ENCODE measurements at places on chromosomes 4 and X. TPM values are rescaled to one million over a fixed set of nuclear protein-coding genes. Genes with fewer than 3 reads are reported as not detected.

- H3K36me3 ChIP-seq = no peaks in the 10 kb centered on the region
- H3K4me1 ChIP-seq = no peaks in the 10 kb centered on the region
- H3K4me3 ChIP-seq = no peak overlapping the region
- H3K27ac ChIP-seq = no peak overlapping the region
These were observed 55.0 kb downstream of the MAGEC1 start for GRCh38 chrX:141958675-141959074.

DNA sequence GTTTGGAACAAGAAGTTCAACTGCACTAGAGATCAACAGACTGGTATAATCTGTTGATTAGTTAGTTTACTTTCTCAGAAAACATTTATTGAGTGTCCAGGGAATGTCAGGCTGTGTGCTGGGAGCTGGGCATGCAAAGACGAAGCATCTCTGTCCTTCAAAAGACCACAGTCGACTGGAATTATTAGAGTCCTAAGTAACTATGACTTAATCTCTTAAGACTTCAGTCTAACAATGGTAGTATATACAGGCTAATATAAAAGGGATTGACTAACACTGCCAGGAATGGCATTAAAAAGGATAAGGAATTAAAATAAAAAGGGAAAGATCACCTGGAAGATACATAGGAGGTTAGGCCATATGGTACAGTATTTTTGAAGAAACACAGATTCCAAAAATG is 128.7 kb downstream of the WDFY3 start:
- no peaks in the 10 kb centered on the region for H3K4me1 ChIP-seq
- DNase-seq = no peak
- no peak overlapping the region for H3K27ac ChIP-seq
- no peaks in the 10 kb centered on the region for H3K36me3 ChIP-seq

DNA sequence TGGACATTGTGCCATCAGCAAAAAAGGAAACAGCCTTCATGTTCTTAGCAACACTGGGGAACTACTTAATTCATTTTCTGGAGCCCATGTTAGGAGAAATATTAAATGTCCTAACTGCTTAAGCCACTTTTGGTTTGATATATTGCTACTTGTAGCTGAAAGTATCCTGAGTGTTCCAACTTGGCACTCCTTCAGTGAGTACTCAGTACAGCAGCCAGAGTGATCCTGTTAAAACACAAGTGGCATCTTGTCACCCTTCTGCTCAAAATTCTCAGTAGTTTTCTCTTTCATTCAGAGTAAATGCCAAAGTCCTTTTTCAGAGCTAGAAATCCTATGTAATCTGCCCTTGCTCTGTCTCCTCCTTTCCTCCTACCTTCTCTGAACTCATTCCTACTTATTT is 522.0 kb downstream of the GRID2 start:
- no peak for DNase-seq
- H3K4me1 ChIP-seq = no peaks in the 10 kb centered on the region
- H3K27ac ChIP-seq = no peak overlapping the region

DNA sequence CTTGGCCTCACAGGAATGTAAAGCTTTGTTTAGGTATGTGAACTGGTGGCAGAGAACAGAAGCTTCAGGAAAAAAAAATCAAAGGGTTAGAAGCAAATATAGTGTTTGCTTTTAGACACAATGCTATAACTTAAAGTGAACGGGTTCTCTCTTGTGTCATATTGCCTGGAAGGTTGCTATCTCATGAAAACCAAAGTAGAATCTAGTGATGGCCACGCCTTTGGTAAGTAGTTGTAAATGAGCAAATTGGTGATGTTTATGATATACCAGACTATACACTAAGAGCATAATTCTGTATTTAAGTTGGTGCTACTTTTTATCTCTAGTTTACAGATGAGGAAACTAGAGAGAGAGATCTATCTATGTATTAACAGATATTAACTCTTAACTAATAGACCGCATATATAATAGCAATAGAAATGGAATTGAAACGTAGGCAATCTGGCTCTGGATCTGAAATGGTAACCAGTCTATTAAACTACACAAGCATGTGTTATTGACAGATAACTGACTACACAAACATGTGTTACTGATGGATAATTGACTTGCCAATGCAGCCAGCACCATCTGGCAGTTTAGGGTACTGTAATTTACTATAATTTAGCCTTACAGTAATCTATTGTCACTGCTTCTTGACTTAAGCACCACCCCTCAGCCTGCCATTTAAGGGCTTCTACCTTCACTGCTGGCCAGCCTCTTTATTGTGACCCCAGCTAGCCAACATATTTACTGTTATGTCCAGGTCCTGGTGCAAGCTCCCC is 40.8 kb downstream of the HCCS start:
- H3K27ac ChIP-seq = no peak overlapping the region
- no peak for DNase-seq
- no peaks in the 10 kb centered on the region for H3K36me3 ChIP-seq
- H3K4me3 ChIP-seq = no peak overlapping the region
- H3K4me1 ChIP-seq = peaks cover 3% of the 10 kb centered on the region
- H3K27me3 ChIP-seq = no peaks in the 10 kb centered on the region

- H3K4me1 ChIP-seq = no peaks in the 10 kb centered on the region
- no peaks in the 10 kb centered on the region for H3K36me3 ChIP-seq
- H3K4me3 ChIP-seq = no peak overlapping the region
- H3K27ac ChIP-seq = no peak overlapping the region
These were observed 93.2 kb downstream of the WFS1 start for GRCh38 chr4:6362896-6363295.

- H3K27ac ChIP-seq = no peak overlapping the region
- no peaks in the 10 kb centered on the region for H3K27me3 ChIP-seq
- DNase-seq = no peak
- H3K4me3 ChIP-seq = no peak overlapping the region
- no peaks in the 10 kb centered on the region for H3K36me3 ChIP-seq
These were observed 301.6 kb downstream of the NAF1 start for GRCh38 chr4:162865102-162865501.

- DNase-seq = peak; percentile 27
- no peaks in the 10 kb centered on the region for H3K4me1 ChIP-seq
- H3K27ac ChIP-seq = no peak overlapping the region
- H3K36me3 ChIP-seq = no peaks in the 10 kb centered on the region
- H3K27me3 ChIP-seq = no peaks in the 10 kb centered on the region
- no peak overlapping the region for H3K4me3 ChIP-seq
These were observed 88.4 kb downstream of the FRMPD3 start for GRCh38 chrX:107537815-107538214.

DNA sequence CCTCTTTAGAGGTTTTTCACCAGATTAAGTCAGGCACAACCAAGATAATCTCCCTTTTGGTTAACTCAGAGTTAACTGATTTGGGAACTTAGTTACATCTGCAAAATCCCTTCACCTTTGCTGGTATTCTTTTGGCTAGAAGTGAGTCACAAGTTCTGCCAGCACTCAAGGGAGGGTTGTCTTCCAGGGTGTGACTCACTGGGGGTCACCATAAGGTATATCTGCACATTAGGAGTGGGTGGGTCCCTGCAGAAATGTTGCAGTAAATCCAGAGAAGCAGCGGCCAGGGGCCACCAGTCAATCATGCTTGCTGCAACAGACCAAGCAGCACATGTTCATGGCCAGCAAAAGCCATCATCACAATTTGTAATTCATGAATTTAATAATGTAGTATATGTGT is 59.8 kb upstream of the MAML3 start:
- H3K4me3 ChIP-seq = no peak overlapping the region
- DNase-seq = no peak
- peak overlapping the region; percentile 84 for H3K27ac ChIP-seq
- no peaks in the 10 kb centered on the region for H3K36me3 ChIP-seq
- H3K27me3 ChIP-seq = no peaks in the 10 kb centered on the region
- no peaks in the 10 kb centered on the region for H3K4me1 ChIP-seq

DNA sequence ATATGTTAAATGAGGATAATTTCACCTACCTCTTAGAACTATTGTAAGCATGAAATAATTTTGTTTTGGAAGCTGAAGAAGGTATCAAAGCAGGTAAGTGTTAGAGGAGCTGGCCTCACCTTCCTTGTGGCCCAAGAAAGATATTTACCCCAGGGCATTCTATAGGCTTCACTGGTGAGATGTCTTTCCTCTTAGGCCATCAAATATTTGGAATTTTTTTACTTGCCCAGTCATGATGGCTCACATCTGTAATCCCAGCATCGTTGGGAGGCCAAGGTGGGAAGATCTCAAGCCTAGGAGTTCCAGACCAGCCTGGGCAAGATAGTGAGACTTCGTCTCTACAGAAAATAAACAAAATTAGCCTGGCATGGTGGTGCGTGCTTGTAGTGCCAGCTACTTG is 6.1 kb upstream of the SMS start:
- no peaks in the 10 kb centered on the region for H3K27me3 ChIP-seq
- no peak for DNase-seq
- no peak overlapping the region for H3K4me3 ChIP-seq
- H3K36me3 ChIP-seq = no peaks in the 10 kb centered on the region
- no peak overlapping the region for H3K27ac ChIP-seq
- H3K4me1 ChIP-seq = no peaks in the 10 kb centered on the region

GRCh38 chr4:40840255-40840984 is 90.7 kb downstream of the NSUN7 start:
- no peaks in the 10 kb centered on the region for H3K27me3 ChIP-seq
- no peak overlapping the region for H3K27ac ChIP-seq
- H3K4me3 ChIP-seq = no peak overlapping the region
- H3K4me1 ChIP-seq = no peaks in the 10 kb centered on the region

- no peaks in the 10 kb centered on the region for H3K4me1 ChIP-seq
- no peaks in the 10 kb centered on the region for H3K36me3 ChIP-seq
- no peak for DNase-seq
- H3K4me3 ChIP-seq = no peak overlapping the region
These were observed 138.9 kb upstream of the MID1 start for GRCh38 chrX:10759141-10759799.

GRCh38 chr4:47213539-47213938 is 182.2 kb downstream of the GABRB1 start:
- no peak for DNase-seq
- no peaks in the 10 kb centered on the region for H3K4me1 ChIP-seq
- no peaks in the 10 kb centered on the region for H3K27me3 ChIP-seq

GRCh38 chrX:150642423-150642822 is 50.8 kb upstream of the MTMR1 start:
- no peaks in the 10 kb centered on the region for H3K27me3 ChIP-seq
- DNase-seq = no peak
- peaks cover 4% of the 10 kb centered on the region for H3K36me3 ChIP-seq

DNA sequence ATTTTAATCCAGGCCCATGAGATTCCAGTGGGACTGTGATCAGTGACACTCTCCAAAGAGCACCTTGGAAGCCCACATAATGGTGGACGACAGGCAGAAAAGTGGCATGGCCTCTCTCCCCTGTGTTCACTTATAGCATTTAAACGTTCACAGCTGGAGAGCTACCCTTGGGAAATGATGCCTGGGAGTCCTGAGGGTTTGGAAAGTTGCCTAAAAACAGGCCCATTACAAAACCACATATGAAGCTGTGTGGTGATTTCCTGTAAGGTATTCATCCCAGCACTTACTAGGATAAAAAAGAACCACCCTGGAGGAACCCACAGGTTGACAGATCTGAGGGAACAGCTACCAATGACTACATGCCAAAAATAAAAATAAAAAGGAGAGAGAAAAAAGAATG is 193.2 kb downstream of the RASL11B start:
- no peaks in the 10 kb centered on the region for H3K36me3 ChIP-seq
- no peak overlapping the region for H3K27ac ChIP-seq
- no peaks in the 10 kb centered on the region for H3K4me1 ChIP-seq
- DNase-seq = no peak
- no peaks in the 10 kb centered on the region for H3K27me3 ChIP-seq

- H3K27me3 ChIP-seq = peaks cover 32% of the 10 kb centered on the region
- H3K27ac ChIP-seq = no peak within 1 kb of the TSS
- peak; percentile 53 for DNase-seq
- no peaks in the 10 kb centered on the region for H3K4me1 ChIP-seq
- H3K36me3 ChIP-seq = no peaks in the 10 kb centered on the region
These were observed at the start of gene DCHS2 for GRCh38 chr4:154491341-154492271. Gene DCHS2, minus strand, starts transcription at chr4:154491799. Its CDS starts 444 bp downstream, at chr4:154491355.

DNA sequence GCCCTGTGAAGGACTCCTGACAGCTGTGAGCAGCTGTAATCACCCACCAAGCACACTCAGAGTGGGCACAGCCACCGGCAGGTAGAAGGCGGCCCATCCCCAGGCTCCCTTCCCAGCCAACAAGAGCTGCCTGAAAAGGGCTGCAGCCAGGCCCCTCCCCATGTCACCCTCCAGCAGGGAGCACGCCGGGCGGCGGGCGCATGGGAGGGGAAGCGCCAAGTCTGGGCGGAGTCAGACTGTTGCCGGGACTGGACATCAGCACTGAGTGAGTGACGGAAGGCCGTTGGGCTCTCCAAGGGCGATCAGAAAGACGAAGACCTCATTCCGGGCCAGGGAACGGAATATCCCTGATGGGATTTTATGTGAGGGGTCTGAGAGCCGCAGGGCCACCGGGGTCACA is 82.1 kb downstream of the PPP2R2C start:
- H3K27me3 ChIP-seq = no peaks in the 10 kb centered on the region
- H3K4me1 ChIP-seq = no peaks in the 10 kb centered on the region
- DNase-seq = no peak

DNA sequence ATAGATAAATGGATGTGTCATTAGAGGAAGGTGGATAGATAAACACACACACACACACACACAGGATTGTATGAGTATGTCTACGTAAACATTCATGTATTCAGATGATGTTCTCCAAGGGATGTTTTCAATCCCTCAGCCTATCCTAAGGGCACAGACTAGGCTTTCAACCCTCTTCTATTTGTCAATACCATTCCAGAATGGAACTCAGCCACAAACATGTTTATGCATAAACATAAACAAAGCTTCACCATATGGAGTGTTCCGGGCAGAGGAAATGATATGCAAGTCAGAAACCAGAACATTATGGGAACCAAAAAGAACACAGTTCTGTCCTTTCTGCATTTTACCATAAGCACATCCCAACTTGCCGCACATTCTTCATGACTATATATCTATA is 25.0 kb downstream of the CRMP1 start:
- no peaks in the 10 kb centered on the region for H3K4me1 ChIP-seq
- H3K36me3 ChIP-seq = no peaks in the 10 kb centered on the region
- H3K27ac ChIP-seq = no peak overlapping the region

GRCh38 chr4:174260099-174260498 is 23.4 kb downstream of the FBXO8 start:
- H3K4me3 ChIP-seq = no peak overlapping the region
- H3K36me3 ChIP-seq = no peaks in the 10 kb centered on the region
- H3K27ac ChIP-seq = no peak overlapping the region
- H3K27me3 ChIP-seq = no peaks in the 10 kb centered on the region

DNA sequence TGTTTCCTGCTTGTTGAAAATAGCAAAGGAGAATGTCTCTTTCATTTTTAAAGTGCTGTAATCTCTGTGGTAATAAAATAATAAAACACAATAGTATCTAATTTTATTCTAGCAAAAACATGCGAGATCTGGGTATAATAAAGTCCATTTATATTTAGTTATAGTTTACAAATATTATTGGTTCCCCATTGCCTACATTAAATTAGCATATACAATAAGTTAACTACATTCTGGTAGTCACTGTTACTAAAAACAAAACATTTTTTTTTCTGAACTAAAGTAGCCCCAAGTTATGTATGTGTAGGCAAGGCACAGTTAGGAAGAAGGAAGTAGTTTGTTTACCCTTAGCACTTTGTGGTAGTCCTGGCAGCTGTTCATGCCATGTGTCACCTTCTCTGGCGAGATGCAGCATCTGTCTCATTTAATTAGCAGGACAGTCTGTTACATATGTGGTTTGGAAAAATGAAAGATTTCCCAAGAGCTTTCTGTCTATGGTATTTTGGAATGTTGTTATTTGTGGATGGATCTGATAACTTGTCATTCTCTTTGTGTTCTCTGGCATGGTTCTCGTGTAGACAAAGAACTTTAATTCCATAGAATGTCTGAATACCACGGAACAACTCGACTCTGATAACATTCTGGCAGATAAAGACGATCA is 231.3 kb upstream of the PITX2 start:
- H3K27me3 ChIP-seq = no peaks in the 10 kb centered on the region
- H3K36me3 ChIP-seq = no peaks in the 10 kb centered on the region
- no peak overlapping the region for H3K4me3 ChIP-seq
- peak; percentile 71 for DNase-seq
- H3K27ac ChIP-seq = peak overlapping the region; percentile 9
- no peaks in the 10 kb centered on the region for H3K4me1 ChIP-seq

AREG gene
- total RNA-seq = 13.4 TPM

TCEAL7 gene
- 4.0 TPM for total RNA-seq

ETNPPL gene
- total RNA-seq = not detected

ZFP92 gene
- total RNA-seq = 0.29 TPM

Data from colonic mucosa (tissue), 4 donors.